H4 (cell line): ENCODE measurements at places on chromosomes 5 and 9.

DNA sequence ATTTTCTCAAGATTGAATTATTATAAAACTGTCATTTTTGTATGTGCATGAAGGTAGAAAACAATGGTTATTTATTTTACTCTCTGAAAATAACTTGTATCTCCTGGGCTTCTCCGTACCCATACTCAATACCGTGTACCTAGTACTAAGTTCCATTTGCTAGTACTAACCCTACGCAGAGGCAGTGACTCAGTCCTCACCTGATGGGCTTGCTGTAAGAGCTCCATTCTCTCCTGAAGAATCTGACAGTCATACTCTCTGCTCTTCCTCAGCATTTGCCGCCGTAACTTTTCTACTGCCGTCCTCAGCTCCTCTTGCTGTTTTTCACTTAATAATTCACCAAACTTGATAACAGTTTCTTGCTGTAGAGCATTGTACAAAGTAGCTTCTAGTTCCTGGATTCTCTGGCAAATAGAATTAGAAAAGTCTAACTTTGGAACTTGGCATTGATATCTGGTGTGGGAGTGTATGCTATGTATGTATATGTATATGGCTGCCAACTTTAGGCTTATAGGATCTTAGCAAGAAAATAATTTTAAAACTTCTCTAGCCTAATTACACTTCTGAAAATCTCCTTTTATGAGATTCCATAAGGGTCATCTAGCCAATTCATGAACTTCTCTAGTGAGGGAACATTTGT lies 108.0 kb upstream of the DPYSL3 start:
- DNase-seq = no peak

DNA sequence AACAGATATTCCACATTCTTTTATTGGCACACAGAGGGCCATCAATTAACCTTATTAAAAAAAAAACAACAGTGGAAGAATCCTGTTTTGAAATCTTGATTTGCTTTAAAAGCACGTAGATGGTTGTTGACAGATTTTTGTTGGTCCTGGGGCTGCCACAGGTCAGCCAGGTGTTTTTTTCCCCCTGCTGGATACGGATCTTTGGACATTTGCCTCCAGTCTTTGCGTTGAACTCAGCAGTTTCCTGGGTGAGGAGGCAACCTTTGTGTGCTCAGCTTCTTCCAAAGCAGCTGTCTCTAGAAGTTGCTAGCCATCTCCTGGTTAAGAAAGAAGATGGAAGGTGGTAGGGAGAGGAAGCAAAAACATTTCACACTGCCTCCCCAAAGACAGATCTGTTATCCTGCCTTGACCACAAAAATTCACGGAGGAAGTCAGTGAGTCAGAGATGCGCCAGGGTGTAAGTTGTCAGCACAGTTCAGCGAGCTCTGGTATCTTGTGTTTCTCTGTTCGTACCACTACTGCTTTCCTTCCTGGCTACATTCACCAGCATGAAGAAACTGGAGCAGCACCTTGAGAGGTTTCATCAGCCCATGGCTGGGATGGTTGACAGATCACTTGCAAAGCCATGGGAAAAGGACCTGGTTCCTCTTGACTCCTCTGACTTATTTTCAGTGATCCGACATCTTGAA lies 207.3 kb downstream of the ARHGAP26 start:
- peak; percentile 33 for DNase-seq

DNA sequence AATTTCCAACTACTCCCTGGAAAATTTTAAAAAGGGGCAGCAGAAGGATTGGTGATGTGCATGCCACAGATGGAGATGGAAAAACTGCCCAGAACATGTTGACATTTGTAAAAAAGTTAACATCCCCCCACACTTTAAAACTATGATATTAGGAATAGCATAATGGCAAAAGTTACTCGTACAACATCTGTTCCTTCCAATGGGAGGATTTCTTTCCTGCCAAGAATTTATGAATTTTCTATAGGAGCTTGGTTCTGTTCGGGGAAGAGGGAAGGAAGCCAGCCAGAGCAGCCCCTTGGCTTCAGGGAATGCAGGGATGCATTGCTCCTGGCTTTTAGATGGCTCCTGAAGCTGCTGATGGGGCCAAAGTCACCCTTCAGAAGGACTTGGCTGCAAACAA lies 22.7 kb downstream of the KLF4 start:
- no peak for DNase-seq

GRCh38 chr5:73747696-73748380 lies 121.8 kb downstream of the ARHGEF28 start:
- no peak for DNase-seq

- DNase-seq = no peak
Observed at GRCh38 chr9:2192356-2192979, 177.3 kb downstream of the SMARCA2 start.

DNA sequence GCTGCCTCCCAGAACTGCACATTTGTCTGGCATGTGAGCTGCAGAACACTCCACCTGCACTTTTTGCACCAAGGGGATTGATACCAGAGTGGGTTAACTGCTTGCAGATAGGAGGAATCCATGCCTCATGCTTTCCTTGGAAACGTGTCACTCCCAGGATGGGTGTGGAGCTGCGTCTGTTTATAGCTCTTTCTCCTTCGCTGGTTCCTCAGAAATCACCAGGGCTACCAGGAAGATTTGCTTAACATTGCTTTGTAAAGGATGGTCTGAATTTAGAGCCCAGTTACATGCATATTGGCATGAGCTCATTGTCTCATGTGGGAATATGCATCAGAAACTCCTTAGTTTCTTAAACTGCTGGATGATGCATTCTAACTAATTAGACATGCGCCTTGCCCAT lies 234.6 kb downstream of the GADD45G start:
- no peak for DNase-seq

DNA sequence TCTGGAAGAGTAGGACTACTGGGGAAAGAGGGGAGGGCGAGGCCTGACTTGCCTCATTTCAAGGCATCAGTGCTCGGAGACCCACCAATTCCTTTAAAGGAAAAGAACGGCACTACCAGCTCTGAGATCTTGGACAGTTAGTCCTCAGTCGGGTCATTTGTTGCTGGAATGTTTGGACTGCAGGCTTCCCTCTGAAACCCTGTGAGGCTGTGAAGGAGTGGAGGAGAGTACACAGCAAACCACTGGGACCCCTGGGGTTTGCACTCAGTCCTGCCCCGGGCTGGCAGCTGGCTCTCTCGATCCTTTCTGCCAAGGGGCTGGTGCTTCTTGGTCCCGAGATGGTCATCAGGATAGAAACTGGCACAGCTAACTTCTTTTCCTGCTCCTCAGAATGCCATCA lies 194.5 kb downstream of the TRIO start:
- no peak for DNase-seq
